HFFc6 (cell line): ENCODE measurements at places on chromosomes 7 and 10. TPM values are rescaled to one million over a fixed set of nuclear protein-coding genes. Genes with fewer than 3 reads are reported as not detected.

The ZNF804B gene
- not detected in 3 replicates for total RNA-seq

The PRSS37 gene
- not detected in 3 replicates for total RNA-seq

The INSIG1 gene
- total RNA-seq: 5.7 to 10.1 TPM (median 6.7 TPM) in 3 replicates

The HOXA7 gene
- 6.4 to 7.8 TPM (median 7.0 TPM) in 3 replicates for total RNA-seq

The STEAP1 gene
- 18.1 to 65.9 TPM (median 36.6 TPM) in 3 replicates for total RNA-seq

The EGR2 gene
- 0.14 to 0.75 TPM (median 0.38 TPM) in 3 replicates for total RNA-seq

The LGI1 gene
- not detected in 2 replicates for total RNA-seq

The SPDYE11 gene
- total RNA-seq: not detected in 3 replicates

The GARIN1A gene
- total RNA-seq: 0.60 to 1.6 TPM (median 1.4 TPM) in 3 replicates

The FAM107B gene
- total RNA-seq: 16.3 and 43.1 TPM in 2 replicates

The SLC26A3 gene
- total RNA-seq: 0.34 TPM in 1 of 2 replicates, not detected in the other

The KIF20B gene
- 14.5 to 41.5 TPM (median 28.0 TPM) in 3 replicates for total RNA-seq

The GPR141 gene
- not detected in 3 replicates for total RNA-seq

The PITRM1 gene
- total RNA-seq: 98.1 to 120 TPM (median 107 TPM) in 3 replicates

The FLNC gene
- 507 to 532 TPM (median 520 TPM) in 3 replicates for total RNA-seq

The GRM3 gene
- not detected in 3 replicates for total RNA-seq

The CHN2 gene
- total RNA-seq: not detected in 3 replicates

The SPDYE5 gene
- not detected in 3 replicates for total RNA-seq

The CASD1 gene
- total RNA-seq: 7.7 to 8.1 TPM (median 7.7 TPM) in 3 replicates
